ENCODE measurements at places on chromosomes 6 and 20. TPM values are rescaled to one million over a fixed set of nuclear protein-coding genes. Genes with fewer than 3 reads are reported as not detected.

PET117 gene
- 24.9 TPM for total RNA-seq

CENPW gene
- total RNA-seq: 23.3 TPM

DNA sequence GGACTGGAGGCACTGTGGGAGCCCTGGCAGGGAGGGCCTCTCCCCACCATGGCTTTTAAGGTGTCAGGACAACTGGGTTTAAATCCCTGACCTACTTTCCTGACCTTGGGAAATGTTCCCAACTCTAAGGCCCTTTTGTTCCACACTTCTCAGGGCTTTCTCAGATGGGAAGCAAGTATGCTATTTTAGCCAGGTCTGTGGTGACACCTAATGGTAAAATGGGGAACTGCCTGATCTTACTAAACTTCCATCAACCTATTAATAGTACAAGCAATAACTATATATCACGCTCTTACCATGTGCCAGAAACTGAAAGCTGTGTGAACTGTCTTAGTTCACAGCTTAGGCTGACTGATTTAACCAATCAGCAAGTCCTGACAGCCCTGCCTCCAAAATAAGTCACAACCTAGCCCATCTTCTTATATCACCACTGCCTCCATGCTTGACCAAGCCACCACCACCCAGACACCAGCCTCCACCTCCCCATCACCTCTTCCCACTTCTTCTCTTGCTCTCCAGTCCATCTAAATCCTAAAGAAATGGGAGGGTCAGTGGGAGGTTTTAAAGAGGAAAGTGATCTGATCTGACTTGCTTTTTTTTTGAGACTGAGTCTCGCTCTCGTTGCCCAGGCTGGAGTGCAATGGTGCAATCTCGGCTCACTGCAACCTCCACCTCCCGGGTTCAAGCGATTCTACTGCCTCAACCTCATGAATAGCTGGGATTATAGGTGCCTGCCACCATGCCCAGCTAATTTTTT lies 6.9 kb upstream of the BLCAP start:
- peak; percentile 73 for DNase-seq

- no peak for DNase-seq
These were observed 218.7 kb downstream of the FUT9 start for GRCh38 chr6:96234444-96234843.

GRCh38 chr6:133707456-133707855 lies 181.5 kb upstream of the TCF21 start:
- DNase-seq: no peak

- no peak for DNase-seq
These were observed 254.7 kb downstream of the ARHGAP18 start for GRCh38 chr6:129455126-129455769.

- no peak for DNase-seq
These were observed 180.5 kb downstream of the SYNDIG1 start for GRCh38 chr20:24649787-24650490.

GHRH gene
- total RNA-seq: not detected

DNA sequence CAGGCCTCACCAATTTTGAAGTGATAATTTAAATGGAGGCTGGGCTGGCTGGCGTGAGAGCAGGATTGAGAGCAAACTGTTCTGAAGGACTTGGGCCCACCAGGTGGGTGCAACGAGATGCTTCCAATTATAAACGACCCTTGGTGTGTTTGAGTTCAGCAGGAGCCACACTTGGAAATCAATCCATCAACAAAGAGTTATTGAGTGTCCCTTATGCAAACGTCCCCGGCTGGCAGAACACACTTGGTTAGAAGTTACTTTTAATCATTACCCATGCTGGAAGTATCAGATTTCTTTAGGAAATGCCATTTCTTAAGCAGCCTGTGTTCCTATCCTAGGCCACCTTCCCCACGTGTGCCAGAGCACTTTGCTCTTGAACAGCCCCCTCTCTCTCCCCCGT lies 37.8 kb upstream of the ZNF831 start:
- DNase-seq: no peak

DNA sequence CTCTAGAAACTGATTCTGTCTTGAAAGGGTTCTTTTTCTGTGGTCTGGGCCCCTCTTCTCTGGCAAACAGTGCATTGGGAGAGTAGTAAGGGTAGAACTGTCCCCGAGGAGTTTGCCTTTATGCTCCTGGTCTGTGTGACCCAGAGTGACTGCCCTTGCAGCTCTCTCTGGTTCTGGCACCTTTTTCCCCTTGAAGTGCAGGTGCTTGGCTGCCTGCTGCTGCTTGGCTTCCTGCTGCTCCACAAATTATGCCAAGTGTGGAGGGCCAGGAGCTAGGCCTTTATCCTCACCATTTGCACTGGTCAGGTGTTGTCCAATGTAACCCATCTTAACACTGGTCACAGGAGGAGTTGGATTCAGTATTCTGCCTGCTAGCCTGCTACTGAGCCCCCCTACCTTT lies 11.2 kb downstream of the KIZ start:
- DNase-seq: no peak

- DNase-seq: no peak
These were observed 23.7 kb upstream of the PCMTD2 start for GRCh38 chr20:64231621-64232550.

All from Caki2 (cell line).